MV-4-11 (cell line): ENCODE measurements at places on chromosomes 2 and 18.
A peak's percentile ranks its signal among the peaks of the same experiment; 100 is the strongest.

GRCh38 chr2:11532416-11533055, 1.3 kb upstream of the GREB1 start:
- peak; percentile 33 for DNase-seq

GRCh38 chr2:6392966-6393365, 472.7 kb downstream of the CMPK2 start:
- peak; percentile 2 for DNase-seq

DNA sequence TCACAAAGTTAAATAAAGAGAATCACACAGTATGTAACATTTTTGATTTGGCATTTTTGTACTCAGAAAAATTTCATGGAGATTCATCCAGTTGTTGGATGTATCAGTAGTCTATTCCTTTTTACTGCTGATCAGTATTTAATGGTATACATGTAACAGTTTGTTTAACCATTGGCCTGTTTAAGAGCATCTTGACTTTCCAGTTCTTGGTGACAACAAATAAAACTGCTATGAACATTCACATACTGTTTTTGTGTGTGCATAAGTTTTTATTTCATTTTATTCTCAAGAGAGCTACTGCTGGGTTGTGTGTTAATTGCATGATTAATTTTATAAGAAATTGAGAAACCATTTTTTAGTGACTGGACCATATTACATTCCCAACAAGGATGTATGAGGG, 694.5 kb upstream of the RAB6C start:
- DNase-seq: no peak

DNA sequence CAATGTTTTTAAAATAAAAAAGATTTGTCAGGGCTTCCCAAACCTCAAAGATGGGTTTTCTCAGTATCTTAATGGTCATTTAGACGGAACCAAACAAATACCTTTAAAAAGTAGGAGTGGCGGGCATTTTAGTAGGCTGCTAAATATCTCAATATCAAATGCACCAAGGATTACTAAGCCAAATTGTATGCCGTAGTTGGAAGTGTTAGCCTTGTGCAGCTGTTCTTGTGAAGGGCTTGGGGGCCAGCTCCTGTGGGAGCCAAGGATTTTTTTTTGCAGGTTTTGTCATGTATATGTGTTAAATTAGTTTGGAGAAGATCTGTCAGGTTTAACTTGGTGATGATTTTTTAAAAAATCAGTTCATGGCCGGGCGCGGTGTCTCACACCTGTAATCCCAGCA, 52.1 kb downstream of the ACTR2 start:
- DNase-seq: no peak

GRCh38 chr2:217955881-217956493, 46.8 kb downstream of the TNS1 start:
- no peak for DNase-seq

DNA sequence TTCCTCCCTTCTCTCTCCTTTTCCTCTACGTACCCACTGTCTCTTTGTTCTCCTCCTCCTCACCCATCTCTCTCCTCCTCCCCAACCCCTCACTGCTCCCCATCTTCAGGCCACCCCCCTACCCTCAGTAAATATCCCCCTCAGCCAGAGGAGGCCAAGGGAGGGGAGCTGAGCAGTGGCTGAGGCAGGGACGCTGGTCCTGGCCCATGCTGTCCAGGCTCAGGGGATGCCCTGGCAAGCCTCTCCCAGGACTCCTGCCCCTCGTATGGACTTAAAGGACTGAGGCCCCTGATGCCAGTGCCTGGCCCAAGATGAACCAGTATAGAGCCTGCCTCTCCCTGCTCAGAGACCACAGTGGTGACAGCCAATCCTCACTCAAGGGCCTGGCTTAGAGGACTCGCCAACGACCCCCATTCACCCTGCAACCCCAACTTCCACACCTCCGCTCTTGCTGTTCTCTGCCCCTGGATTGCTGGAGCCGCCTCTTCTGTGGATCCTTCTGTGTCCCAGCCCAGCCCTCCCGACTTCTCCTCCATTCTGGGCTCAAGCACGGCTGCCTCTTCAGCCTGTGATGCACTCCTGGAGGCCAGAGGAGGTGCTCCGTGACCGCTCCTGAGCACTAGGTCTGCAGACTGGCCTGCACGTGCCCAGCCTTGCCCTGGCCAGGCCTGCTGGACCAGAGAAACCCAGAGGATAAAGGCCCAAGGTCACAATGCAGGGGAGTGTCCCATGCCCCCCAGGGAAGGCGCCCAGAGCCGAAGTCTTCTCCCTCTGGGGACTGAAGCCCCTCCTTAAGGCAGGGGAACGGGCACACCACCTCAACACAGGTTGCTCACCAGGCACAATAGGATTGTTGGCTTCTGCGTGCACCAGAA, 9.5 kb upstream of the DUSP2 start:
- no peak for DNase-seq

GRCh38 chr2:198259496-198259895, 455.1 kb downstream of the PLCL1 start:
- DNase-seq: no peak

- no peak for DNase-seq
Measured at GRCh38 chr2:9315280-9315847, 108.0 kb downstream of the ITGB1BP1 start.

GRCh38 chr18:45241271-45241670, 374.0 kb upstream of the SLC14A2 start:
- DNase-seq: no peak

DNA sequence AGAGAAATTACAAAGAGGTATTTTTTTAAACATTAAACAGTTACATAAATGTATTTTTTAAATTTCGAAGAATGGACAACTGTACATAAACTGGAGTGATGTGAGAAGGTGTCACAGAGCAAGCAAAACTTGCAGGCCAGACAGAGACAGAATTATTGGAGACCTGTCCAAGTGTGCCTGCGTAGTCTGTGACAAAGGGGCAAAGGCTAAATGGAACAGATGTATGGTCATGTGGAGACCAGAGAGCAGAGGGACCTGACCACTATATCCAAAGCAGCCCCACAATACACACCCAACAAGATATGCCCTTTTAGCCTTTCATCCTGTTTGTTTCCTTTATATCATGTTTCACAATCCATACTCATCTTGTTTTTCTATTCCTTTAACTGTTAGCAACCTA, 225.3 kb upstream of the VWC2L start:
- DNase-seq: no peak

GRCh38 chr2:231554327-231554726, 24.1 kb upstream of the NMUR1 start:
- no peak for DNase-seq

- no peak for DNase-seq
Measured at GRCh38 chr2:99801327-99801901, 311.6 kb upstream of the REV1 start.

- DNase-seq: no peak
Measured at GRCh38 chr2:121663434-121663833, 14.2 kb upstream of the CLASP1 start.

GRCh38 chr2:8039732-8040131, 642.1 kb upstream of the ID2 start:
- DNase-seq: no peak

DNA sequence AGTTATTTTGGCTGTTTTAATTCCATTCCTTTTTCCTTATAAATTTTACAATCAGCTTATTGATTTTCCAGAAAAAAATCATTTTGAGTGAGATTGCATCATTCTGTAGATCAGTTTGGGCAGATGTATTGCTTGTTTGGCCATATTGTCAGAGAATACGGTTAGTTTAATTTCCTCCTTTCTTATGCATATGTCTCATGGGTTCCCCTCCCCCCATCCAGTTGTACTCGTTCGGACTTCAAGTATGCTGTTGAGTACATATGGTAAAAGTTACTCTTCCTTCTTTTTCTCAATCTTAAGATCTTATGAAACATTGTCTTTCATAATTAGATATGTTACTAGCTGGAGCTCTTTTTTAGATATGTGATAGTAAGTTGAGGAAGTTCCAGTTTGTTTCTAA, 131.2 kb upstream of the TTC27 start:
- DNase-seq: peak; percentile 98

DNA sequence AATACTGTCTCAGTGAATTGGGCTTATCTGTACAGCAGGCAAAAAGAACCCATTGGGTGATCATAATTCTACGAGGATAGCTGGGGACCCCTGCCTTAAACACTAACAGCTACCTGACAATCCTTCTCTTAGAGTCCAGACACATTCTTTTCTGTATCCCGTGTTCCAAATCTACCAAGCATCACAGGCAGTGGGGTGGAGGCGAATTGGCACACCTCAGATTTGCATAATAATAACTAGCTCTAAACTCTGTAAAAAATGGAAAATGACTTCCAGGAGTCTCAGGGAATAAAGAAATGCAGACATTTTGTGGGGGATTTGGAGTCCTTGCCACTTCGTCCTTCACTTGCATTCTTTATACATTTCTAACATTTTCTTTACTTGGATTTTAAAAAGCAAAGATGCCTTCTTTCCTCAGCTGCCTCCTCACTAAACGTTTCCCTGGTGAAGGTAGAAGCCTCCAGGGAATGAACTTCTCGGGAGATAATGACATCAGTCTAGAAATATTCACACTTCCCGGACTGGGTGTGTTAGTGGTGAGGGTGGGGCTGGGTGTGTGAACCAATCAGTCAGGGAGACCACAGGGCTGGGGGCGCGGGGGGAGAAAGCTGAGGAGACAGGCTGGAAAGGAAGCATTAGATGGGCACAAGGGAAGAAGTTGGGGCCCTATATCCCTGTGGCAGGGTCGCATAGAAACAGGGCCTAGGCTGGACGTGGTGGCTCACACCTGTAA, 59.1 kb upstream of the BOD1L2 start:
- no peak for DNase-seq

DNA sequence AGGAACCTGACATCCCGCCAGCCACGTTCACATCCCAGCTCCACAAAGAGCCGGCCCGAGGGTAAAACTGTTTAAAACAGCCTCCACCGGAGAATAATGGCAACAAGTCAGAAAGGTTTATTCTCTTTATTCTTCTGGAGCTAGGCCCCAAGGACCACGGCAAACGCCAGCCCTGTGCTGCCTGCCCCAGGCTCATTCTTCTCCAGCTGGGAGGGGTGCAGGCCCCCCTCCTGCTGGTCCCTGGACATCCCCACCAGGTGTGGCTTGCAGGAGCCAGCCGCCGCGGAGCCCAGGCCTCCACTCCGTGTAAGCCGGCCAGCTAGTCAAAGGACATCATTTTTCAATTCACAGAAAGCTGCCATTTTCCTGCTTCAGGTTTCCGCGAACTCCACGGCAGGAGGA, 65.8 kb upstream of the SALL3 start:
- no peak for DNase-seq

DNA sequence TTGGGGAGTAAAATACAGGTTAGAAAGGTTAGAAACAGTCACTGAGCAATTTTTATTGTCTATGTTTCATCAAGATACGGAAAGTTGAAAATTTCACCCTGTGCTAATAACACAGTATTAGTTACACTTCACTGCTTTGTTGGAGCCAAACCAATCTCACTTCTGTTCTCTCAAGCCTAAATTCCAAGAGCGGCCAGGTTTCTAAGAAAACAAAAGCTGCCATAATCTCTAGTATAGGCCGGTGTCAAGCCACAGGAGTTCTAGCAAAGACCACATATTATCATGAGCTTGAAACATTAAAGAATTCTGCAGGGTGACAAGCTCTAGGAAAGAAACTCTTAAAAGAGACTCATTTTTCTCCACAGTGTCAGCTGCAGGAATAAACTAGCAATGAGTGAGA, 128.7 kb downstream of the TXNL1 start:
- no peak for DNase-seq

GRCh38 chr2:8319219-8319618, 362.6 kb upstream of the ID2 start:
- no peak for DNase-seq

DNA sequence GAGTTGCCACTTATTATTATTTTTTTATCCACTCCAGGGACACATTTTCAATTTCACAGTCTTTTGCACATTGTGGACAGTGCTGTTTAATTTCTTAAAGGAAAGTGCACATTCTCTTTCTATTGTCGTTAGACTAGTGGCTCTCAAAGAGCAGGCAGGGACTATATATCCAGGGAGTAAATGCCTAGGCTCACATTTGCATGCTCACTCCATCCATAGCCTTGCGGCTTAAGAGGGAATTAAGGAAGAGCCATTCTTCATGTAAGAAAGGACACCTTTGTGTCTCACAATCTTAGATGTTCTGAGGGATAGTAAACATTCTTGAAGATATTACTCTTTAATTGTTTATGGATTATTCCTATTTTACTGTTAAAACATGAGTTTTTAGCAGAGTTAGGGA, 70.8 kb downstream of the FIGN start:
- DNase-seq: no peak

GRCh38 chr2:155412598-155412997, 714.1 kb downstream of the KCNJ3 start:
- peak; percentile 93 for DNase-seq

DNA sequence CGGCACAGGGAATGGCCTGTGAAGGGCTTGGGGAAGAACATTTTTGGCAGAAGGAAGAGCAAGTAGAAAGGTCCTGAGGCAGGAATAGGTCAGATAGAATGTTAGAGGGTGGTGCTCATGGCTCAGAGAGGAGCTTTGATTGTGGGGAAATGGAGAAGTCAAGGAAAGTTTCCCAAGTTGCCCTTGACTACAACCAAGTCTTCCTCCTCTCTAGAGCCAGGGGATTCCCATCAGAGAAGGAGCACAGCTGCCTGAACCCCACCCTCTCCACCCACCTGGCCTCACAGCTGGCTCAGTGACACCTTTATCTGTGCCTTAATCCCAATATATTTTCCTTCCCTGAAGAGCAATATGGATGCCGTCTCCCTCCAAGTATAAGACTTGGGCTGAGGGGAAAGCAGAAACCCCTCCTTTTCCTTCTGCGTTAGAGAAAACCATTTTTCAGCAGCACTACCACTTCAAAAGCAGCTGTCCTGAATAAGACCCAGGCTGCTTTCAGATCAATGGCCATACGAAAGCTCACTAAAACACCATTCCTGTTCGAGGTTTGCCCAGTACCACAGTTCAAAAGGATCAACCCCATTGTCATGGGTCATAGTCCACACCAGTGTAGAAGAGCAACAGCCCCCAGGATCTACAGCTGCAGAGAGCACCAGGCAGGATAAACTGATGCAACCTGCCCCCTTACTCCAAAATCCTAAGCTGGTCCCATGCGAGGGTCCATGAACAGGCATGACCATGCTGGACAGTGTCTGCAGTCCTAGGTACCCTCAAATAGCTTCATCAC, 199.6 kb downstream of the AFF3 start:
- no peak for DNase-seq

- DNase-seq: peak; percentile 21
Measured at GRCh38 chr2:20796374-20796791, 26.5 kb downstream of the LDAH start.

DNA sequence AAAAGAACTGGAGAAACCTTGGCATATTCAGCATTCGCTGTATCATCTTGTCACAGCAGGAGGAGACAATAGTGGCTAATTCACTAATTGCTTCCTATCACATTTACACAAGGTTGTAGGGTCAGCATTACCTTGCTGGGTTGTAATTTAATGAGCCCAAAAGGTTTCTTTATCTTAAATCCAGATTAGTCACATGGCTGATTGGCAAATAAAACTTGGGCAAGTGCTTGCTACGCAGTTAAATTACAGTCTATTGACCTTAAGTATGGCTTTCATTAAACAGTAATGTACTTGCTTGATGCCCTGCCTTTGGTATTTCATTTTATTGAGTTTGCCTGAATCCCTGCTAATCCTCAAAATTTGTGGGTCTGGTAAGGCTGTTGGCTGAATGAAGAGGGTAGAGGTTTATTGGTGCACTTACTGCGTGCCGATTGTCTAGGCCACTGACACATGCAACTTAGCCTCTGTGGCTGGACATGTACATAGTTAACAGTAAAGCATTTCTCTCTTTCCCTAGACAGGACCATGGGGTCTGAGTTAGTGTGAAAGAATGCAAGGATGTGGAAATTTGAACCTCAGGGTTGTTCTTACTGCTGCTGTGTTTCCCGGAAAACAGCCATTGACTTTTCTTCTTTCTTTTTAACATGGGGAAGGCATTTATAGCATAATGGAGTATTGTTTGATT, 34.3 kb downstream of the FMNL2 start:
- no peak for DNase-seq

GRCh38 chr2:19861813-19862212, 40.0 kb downstream of the TTC32 start:
- no peak for DNase-seq
